ENCODE measurements at places on chromosomes 12 and 14. TPM values are rescaled to one million over a fixed set of nuclear protein-coding genes. Genes with fewer than 3 reads are reported as not detected.
A peak's percentile ranks its signal among the peaks of the same experiment; 100 is the strongest.

DNA sequence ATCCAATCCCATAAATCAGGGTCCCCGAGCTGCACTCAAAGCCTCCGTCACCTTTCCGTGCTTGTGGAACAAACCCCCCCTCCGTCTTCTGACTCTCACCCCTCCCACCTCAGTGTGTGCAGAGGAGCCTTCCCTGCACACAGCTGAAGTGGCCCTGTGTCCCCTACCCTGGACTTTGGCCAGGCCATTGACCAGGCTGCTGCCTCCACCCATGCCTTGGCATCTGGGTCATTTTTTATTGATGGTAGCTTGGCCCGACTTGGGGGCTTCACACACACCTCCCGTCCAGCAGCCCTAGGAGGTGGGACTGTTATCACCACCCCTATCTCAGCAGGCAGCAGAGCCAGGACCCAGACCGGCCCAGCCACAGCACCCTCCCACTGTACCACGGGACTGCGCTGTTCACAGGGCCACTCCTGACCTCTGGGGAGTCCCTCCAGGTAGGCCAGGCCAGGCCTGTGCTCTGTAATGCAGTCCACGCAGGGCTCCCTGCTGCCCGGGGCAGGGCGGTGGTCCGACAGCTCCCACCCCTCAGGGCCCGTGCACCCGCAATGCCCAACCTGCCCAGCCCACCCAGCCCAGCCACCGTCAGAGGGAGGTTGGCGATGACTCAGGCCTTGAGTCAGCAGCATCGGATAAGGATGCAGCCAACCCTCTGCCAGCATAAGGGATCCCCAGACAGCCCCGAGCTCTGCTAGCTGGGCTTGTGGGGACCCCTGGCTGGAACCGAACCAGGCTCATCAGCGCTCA, 9.2 kb upstream of the INF2 start:
- peaks cover 65% of the 10 kb centered on the region for H3K4me1 ChIP-seq
- no peaks in the 10 kb centered on the region for H3K36me3 ChIP-seq
- peak overlapping the region; percentile 73 for H3K27ac ChIP-seq
- DNase-seq, result no peak

- H3K27me3 ChIP-seq, result no peaks in the 10 kb centered on the region
- H3K4me3 ChIP-seq, result no peak overlapping the region
- H3K27ac ChIP-seq, result no peak overlapping the region
Measured at GRCh38 chr14:71119075-71119474, 211.8 kb downstream of the PCNX1 start.

- peaks cover 20% of the 10 kb centered on the region for H3K36me3 ChIP-seq
- DNase-seq, result no peak
- H3K4me3 ChIP-seq, result no peak overlapping the region
- H3K27ac ChIP-seq, result no peak overlapping the region
Measured at GRCh38 chr12:125099409-125099782, 34.2 kb downstream of the AACS start.

Gene NCOR2
- total RNA-seq, result 62.9 TPM
